H9 (cell line): ENCODE measurements at places on chromosomes 6 and 20. TPM values are rescaled to one million over a fixed set of nuclear protein-coding genes. Genes with fewer than 3 reads are reported as not detected.

The OR2B6 gene
- total RNA-seq = not detected in 2 replicates

The POLH gene
- 12.6 and 15.1 TPM in 2 replicates for total RNA-seq

The GINS1 gene
- total RNA-seq = 74.3 and 74.5 TPM in 2 replicates

The HLA-DRB5 gene
- 3.3 and 4.2 TPM in 2 replicates for total RNA-seq

The POPDC3 gene
- total RNA-seq = 5.7 and 6.0 TPM in 2 replicates

The IRF4 gene
- total RNA-seq = 0.31 and 0.68 TPM in 2 replicates

The C20orf144 gene
- total RNA-seq = 0.24 and 0.26 TPM in 2 replicates

The CALHM5 gene
- 0.02 and 0.09 TPM in 2 replicates for total RNA-seq

The MOXD1 gene
- 2.3 and 2.5 TPM in 2 replicates for total RNA-seq

The HAO1 gene
- not detected in 2 replicates for total RNA-seq

The EEF1E1 gene
- 71.8 and 76.0 TPM in 2 replicates for total RNA-seq

The ALDH5A1 gene
- total RNA-seq = 5.2 and 5.4 TPM in 2 replicates

The OR2H1 gene
- total RNA-seq = not detected in 2 replicates

The ARMC12 gene
- total RNA-seq = 1.5 and 1.7 TPM in 2 replicates

The FNDC1 gene
- 0.24 TPM in 2 replicates for total RNA-seq

The TBXT gene
- total RNA-seq = 0.31 and 0.48 TPM in 2 replicates

The TNNC2 gene
- total RNA-seq = 3.1 and 4.6 TPM in 2 replicates

The RNF182 gene
- 3.5 and 3.7 TPM in 2 replicates for total RNA-seq

The C6orf58 gene
- not detected in 2 replicates for total RNA-seq

The IGF2R gene
- total RNA-seq = 62.9 and 66.7 TPM in 2 replicates

The PIM1 gene
- total RNA-seq = 46.7 and 47.5 TPM in 2 replicates

The ACTL10 gene
- 0.46 and 0.55 TPM in 2 replicates for total RNA-seq

The MCHR2 gene
- not detected in 2 replicates for total RNA-seq

The R3HDML gene
- not detected in 2 replicates for total RNA-seq

The RNF39 gene
- total RNA-seq = 0.26 and 0.39 TPM in 2 replicates

The C20orf96 gene
- total RNA-seq = 13.8 and 14.5 TPM in 2 replicates

The RAET1G gene
- total RNA-seq = not detected in 2 replicates

The TUBB1 gene
- total RNA-seq = not detected in 2 replicates

The ALDH8A1 gene
- 0.24 TPM in 1 of 2 replicates, not detected in the other for total RNA-seq

The RAD21L1 gene
- total RNA-seq = not detected in 2 replicates

The PRRT1 gene
- 1.8 and 1.9 TPM in 2 replicates for total RNA-seq

The UNC93A gene
- total RNA-seq = 0.70 and 0.94 TPM in 2 replicates

The OSTM1 gene
- 20.6 and 20.9 TPM in 2 replicates for total RNA-seq
